ENCODE measurements at places on chromosomes 7 and 10.

DNA sequence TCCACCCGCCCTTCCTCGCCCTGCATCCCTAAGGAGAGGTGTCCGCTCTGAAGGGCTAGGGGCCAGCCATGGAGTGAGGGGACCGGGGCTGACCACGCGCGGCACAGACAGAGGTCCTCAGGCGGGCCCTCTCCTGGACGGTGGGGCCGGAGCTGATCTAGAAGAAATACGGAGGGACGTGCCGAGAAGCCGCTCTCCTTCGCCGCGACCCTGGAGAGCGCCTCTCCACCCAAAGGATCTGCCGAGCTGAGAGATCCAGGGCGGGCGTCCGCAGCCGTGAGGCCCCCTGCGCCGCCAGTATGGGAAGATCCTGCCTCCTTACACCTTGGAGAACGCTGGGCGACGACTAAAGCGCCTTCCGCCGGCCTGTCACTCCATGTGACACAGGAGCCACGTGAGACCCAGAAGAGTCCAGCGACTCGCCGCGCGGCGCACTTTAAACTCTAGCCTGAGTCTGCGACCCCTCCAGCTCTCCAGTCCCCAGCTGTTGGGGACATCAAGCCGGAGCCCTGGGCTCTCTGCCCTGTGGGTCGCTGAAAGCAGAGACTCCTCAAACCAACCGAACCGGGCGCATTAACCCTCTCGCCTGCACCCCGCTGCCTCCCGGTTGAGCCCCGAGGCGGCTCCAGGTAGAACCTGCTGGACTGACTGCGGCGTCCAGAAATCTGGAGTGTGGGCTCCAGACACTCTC, 1.5 kb upstream of the SFMBT2 start:
- DNase-seq = no peak

DNA sequence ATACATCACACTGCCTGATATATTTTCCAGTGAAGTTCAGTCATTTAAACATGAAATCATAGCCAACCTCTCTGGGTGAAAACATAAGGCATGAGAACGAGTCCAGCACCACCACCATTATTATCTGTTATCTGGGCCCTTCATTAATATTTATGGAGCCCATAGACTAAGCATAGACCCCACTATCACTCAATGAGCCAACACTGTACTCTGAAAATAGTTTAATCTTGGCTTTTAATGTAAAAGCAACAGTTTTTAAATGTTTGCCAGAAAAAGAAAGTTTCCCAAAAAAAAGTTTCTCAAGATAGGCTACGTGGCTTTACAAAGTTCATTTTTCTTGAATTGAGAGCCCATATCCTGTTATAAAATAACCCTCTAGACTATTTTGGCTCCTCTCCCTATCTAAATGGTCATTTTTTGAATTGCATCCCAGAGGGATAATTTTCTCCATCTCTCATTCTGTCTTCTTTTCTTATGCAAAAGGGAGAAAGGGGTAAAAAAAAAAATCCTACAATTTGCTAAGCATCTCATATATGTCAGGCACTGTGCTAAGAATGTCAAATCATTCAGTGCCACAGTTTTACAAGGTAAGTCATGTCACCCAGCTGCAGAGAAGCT, 66.1 kb downstream of the FZD1 start:
- DNase-seq = no peak

- DNase-seq = no peak
Observed at GRCh38 chr7:29080803-29081202, 65.5 kb downstream of the CPVL start.

DNA sequence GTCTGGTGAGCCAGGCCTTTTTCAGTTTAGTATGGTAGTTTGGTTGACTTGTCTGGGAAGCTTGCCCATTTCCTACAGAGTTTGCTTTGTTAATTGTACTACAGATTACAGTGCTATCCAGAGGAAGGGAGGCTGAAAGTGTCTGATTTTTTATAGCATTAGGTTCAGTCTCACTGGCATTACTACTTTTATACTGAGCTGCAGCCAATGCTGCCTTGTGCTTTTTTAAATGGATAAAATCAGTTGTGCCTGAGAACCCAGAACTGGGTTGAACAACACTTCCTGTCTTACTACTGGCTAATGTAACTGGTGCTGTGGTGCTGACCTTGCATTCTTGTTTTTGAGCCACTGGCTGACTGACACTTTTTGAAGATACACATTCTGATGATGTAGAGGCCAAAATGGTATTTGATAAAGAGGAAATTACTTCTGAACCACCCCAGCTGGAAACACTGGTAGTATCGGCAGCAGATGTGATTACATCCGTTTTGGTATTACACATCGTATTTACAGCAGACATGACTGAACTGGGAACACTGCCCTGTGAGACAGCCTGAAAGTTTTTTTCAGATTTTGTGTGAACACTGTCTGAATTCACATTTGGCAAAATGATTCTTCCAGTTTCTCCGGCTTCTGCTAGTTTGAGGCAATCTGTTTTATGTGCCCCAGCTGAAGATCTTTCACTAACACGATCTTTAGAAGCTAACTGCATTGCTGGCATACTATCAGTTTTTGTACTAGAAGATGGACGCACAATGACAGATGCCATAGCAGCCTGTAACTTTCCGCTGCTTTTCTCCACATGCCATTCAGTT, 74.1 kb downstream of the NRBF2 start:
- peak; percentile 84 for DNase-seq

DNA sequence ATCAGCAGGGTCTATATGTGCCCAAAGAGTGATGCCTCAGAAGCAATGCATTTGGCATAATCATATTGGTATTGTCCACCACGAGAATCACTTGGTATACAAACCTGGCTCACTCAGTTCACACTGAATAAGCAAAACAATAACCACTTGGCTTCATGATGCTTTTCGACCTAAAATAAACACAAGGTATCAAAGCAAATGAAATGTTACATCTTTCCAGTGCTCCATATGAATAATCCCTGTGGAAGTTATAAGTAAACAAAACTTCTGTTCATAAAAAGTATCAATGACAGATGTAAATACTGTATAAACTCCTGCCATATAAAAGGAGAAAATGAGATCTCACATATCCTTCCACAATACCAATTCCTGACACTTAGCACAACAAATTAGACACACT, 29.8 kb upstream of the EBLN1 start:
- no peak for DNase-seq

GRCh38 chr10:62735464-62736167, 68.9 kb upstream of the ADO start:
- peak; percentile 63 for DNase-seq

- no peak for DNase-seq
Observed at GRCh38 chr7:139994356-139994755, 68.4 kb downstream of the PARP12 start.

- DNase-seq = no peak
Observed at GRCh38 chr7:26326211-26326610, 34.5 kb downstream of the SNX10 start.

DNA sequence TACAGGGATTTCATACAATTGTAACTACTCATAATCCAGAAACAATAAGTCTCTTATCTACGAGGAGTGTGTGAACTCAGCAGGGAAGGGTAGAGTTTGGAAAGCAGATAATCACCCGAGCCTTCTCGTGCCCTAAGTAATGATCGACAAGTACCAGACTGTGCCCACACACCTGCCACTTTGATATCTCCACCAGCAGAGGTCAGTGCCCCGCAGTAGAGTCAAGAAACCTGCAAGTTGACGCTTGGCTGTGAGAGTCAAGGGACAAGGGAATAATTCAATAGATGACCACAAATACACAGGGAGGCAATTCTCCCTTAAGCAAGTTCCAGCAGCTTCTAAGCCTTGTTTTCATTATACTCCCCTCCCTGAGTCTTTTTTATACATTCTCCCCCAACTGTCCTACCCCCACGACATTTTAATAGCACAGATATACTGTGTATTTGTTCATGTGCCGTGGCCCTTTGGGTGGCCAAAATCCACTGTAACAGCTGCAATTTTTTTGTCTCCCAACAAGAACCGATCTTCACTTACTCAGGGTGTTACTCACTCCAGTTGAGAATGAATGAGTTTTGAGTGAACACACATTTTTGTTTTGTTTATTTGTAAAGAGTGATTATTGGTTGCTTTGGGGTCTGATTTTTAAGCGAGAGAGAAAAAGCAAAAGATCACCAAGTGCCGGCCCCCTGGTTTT, 106.9 kb upstream of the RHEB start:
- DNase-seq = peak; percentile 29

- peak; percentile 73 for DNase-seq
Observed at GRCh38 chr10:7488418-7488829, 77.6 kb upstream of the SFMBT2 start.

DNA sequence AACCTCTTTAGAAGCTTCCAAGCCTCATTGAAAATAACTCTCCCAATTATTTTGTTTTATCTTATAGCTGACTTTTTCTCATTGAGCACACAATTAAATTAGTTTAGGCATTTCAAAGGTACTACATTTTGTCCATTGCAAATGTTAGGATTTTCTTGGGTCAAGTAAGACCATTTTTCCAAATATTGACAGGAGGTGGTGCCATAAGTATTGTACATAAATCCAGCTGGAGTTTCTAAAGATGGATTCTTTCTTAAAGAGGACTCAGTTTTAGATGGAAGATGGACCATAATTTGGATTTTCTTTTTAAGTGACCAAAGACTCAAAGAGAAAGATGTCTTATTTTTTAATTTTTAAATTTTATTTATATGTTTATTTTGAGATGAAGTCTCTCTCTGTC, 12.3 kb upstream of the OPN4 start:
- no peak for DNase-seq

GRCh38 chr7:42831718-42832522, 80.0 kb downstream of the C7orf25 start:
- DNase-seq = peak; percentile 51

DNA sequence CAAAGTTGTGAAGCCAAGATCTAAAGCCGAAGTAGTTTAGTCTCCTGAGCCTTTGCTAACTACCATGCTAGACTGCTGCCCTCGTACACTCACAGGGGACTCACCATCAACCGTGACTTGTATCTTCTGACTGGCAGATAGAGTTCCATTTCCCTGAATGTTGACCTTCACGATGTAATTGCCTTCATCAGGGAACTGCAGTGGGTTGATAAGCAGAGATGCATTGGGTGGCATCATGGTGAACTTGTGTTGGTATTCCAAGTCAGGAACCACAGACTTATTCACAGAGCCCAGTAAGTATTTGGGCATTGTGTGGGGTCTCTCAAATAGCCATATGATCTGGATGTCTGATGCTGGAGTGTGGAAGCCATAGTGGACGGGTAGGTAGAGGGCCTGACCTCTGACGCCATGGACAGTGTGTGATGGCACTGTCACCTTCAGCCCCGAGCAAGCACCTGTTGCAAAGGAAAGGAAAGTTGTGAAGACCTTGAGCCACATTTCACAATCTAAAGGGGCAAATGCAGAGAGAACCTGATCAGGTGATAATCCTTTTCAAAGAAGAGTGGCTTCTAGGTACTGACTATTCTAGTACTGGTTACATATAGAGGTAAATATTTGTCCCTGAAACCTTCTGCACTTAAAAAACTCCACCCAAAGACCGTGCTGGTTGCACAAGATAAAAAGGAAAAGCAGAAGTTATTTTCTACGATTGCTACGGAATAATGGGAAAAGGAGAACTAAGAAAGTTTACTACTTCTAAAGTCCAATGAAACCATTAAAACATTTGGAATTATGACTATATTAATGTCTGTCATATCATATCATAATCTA, 7.1 kb downstream of the HEPACAM2 start:
- no peak for DNase-seq

DNA sequence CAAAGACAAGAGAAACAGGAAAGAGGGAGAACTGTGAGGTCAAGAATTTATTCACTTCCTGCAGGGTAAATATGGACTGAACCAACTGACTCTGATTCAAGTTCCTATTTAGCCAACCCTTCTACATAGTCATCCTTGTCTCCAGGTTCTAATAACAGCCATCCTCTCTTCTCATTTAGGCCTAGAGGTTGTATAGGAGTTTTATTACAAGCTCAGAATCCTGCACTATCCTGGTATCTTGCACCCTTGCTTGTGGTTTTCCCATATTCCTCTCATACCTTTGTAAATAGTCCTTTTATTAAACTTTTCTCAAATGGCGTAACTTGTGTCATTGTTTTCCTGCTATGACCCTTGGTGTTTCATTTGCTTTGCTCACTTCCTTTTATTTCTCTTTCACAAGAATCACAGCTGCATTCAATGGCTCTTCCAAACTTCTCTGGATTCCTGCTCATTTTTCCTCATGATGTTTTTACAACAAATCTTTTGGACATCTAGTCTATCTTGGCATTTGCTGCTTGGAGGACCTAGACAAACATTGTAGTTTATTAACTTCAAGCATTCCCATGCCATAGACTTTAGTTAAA, 12.4 kb upstream of the OR2A5 start:
- DNase-seq = no peak

GRCh38 chr7:71193099-71193810, 61.3 kb downstream of the GALNT17 start:
- DNase-seq = no peak

DNA sequence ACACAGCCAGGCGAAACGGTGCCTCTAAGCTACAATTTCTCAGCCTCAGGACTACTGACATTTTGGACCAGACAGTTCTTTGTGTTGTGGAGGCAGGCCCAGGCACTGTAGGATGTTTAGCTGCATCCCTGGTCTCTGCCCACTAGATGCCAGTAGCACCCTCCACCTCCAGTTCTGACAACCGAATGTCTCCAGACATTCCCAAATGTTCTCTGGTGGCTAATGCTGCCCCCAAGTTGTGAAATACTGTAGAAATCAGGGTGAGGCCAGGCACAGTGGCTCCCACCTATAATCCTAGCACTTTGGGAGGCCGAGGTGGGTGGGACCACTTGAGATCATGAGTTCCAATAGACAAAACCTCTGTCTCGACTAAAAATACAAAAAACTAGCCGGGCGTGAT, 18.2 kb downstream of the HNRNPF start:
- DNase-seq = peak; percentile 77

GRCh38 chr10:33680036-33680435, 345.6 kb upstream of the NRP1 start:
- no peak for DNase-seq

GRCh38 chr7:131225619-131226513, 101.8 kb upstream of the MKLN1 start:
- DNase-seq = peak; percentile 89

GRCh38 chr7:149282331-149282655, 20.3 kb downstream of the ZNF783 start:
- no peak for DNase-seq

- DNase-seq = no peak
Observed at GRCh38 chr10:128779416-128779815, 653.2 kb upstream of the MKI67 start.

DNA sequence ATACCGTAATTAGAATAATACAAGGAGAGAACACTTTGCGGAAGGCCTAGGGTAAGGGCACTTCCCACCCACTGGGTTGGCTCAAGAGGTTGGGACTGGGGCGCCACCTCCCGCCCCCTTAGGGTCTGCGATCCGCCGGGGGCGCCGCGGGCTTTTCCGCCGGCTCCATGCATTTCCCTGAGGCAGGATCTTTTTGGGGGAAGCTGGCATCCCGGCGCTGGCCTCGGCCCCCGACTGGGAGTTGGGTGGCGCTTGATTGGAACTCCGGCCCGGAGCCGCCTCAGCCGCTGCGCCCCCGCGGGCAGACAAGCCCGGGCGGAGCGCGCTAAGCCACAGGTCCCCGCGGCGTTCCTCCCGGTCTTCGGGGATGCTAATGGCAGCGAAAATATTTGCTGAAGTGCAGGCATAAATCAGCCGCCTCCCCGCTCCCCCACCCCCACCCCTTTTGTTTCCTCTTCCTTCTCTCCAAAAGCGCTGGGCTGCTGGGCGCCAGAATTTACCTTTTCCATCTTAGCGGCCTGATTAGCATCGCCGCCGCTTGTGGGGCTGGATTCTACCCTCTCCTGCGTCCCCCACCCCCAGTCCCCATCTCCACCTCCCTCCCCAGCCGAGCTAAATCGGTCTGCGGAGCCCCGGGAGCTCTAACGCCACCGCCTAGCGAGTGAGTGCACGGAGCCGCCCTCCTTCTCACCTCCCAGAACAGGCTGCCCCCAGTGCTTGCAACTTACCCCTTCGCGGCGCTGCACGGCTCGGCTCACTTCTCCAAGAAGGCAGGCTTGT, 5.1 kb downstream of the UNC5B start:
- no peak for DNase-seq
